ENCODE measurements at places on chromosomes 16 and 17.

DNA sequence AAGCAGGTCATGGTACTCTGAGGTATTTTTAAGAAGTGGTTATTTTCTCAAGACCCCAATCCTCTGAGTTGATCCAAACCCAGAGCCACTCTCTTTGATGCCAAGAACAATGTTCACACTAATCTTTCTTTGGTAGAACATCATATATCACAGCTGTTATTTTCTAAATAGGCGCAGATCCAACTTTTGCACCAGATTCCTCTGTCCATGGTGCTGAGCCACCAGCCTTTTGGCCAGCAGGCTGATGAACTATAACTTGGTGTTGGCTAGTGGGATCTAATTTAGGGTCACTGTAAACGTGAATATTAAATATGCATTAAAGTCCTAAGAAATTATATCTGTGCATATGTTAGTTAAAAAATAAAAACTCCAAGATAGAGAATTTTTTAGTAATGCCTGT is 7.0 kb upstream of the ZKSCAN2 start:
- no peak for DNase-seq

DNA sequence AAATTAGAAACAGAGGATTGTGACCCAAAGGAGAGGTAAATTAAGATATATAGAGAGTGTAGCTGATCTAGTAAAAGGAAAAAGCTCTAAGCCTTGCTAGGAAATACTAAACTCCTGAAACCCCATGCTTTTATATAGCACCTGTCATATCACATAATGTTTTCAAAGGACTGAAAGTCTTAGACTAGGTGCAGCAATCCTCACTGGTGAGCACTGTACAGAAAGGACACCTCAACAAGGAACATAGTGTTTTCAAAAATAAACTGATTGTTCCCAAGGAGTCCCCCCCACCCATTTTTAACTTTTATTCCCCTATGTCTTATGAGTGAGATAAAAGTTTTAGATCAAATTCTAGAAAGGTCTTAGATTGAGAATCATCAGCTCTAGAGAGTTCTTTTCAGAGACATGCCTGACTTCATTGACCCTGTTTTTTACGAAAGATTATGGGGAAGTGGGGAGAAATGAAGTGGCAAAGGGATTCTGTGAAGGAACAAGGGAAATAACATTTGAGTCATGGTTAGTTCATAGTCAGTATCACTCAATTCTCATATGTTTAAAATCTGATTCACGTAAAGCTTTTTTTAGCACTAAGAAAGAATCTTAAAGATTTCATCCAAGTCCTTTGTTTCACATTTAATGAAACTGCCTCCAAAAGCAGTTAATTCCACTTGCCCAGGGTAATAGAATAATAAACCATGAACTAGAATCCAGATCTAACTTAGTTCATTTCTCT is 166.4 kb downstream of the CYB561 start:
- no peak for DNase-seq

GRCh38 chr16:31364421-31364820 is 9.4 kb downstream of the ITGAX start:
- DNase-seq: no peak

DNA sequence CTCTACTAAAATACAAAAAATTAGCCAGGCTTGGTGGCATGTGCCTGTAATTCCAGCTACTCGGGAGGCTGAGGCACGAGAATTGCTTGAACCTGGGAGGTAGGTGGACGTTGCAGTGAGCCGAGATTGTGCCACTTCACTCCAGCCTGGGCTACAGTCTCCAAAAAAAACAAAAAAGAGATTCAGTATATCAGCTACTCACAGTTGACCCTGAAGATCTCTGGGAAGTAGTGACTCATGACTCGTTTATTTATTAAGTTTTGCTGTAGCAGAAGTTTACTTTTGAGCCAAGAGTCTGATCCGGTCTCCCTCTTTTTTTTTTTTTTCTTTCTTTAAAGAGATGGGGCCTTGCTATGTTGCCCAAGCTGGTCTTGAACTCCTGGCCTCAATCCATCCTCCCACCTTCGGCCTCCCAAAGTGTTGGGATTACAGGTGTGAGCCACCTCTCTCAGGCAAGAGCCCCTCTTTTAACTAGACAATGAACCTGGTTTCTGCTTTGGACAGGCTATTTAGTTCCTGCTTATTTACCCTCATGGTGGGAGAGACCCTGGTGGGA is 4.4 kb downstream of the MVP start:
- no peak for DNase-seq

DNA sequence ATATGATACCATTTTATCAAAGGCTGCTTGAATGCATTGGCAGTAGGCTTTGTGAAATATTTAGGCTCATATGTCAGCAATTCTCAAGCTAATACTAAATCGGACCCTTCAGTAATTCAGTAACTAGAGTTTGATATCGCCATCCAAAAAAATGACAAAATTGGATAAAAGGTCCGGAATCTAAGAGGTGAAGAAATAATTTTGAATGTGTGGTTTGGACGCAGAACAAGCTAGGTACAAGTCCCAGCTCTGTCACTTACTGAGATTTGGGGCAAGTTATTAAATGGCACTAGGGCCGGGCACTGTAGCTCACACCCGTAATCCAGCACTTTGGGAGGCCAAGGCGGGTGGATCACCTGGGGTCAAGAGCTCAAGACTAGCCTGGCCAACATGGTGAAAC is 956.5 kb downstream of the CDH11 start:
- DNase-seq: no peak

GRCh38 chr17:4497101-4497824 is 1.4 kb upstream of the SPNS2 start:
- no peak for DNase-seq

GRCh38 chr17:81109957-81110356 is 55.4 kb upstream of the PVALEF start:
- no peak for DNase-seq

DNA sequence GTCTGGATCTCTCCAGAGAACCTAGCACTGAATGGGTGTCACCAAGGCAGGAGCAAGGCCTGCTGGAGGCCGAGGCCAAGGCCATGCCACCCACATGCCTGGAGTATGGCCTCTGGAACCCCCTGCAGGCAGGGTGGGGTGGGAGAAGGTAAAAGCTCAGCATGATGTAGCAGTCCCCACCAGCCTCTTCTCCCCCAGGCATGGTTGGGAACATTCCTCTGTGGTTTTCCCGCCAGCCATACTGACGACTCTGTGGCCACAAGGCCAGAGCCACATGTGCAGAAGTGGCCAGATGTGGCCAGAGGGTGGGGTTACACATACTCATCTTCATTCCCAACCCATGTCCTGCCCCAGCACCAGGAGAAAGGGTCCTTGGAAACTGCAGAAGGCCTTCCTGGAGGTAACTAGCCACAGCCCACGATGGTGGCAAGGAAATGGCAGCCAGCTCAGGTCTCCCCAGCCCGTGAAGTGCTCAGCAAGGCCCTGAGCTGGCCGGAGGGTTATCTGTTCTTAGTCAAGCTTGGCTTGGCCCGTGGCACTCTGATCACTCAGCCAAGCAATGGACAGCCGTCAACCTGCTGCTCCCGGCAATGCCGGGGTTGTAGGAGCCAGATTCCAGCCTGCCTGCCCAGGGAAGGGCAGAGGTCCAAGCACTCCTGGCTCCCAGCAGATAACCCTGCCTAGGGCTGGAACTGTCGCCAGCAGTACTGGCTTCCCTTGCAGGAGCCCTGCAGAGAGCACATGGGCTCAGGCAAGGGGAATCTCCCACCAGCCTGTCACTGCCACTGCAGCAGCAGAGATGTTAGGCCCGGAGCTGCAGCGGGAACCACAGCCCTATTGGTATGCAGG is 26.1 kb downstream of the HDAC5 start:
- DNase-seq: no peak

GRCh38 chr17:7687072-7687907 is at the start of gene TP53:
Gene TP53 (minus strand): TSS chr17:7687490. CDS start chr17:7676594, 10,896 bp downstream.
- peak; percentile 85 for DNase-seq

DNA sequence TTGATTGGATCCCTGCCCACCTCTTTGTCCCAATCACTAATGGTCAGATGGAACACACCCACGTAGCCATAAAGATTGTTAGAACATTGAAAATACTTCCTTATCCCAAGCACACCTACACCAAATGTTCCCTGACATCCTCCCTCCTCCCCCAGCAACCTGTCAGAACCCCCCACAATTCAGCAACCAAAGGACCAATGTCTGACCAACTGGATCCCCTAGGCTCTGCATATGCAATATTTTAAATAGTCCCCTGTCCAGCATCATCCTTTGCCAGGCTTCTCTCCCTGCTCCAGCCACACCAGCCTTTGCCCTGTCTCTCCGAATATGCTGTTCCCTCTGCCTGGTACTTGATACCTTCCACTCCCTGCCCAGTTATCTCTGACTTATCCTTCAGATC is 54.9 kb upstream of the CES5A start:
- no peak for DNase-seq

DNA sequence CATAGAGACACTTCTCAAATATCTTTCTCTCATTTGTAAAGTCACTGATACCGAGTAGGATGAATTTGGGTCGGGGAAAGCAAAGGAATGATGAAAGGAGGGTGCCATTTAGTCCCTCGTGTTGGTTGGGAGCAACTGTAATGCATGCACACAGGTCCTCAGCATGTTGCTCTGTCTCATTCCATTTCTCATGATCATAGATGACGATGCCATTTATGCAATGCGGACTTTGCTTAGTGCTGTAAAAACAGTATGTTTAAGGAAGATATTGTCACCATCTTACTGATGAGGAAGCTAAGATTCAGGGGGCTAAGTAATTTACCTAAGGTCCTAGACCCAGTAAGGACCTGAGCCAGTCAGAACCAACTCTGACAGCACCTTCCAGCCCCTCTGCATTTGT is 100.1 kb downstream of the AATF start:
- no peak for DNase-seq

GRCh38 chr17:72126575-72127486 is 6.0 kb downstream of the SOX9 start:
- no peak for DNase-seq

- no peak for DNase-seq
These were observed 16.0 kb downstream of the SLC5A10 start for GRCh38 chr17:18967916-18968315.

DNA sequence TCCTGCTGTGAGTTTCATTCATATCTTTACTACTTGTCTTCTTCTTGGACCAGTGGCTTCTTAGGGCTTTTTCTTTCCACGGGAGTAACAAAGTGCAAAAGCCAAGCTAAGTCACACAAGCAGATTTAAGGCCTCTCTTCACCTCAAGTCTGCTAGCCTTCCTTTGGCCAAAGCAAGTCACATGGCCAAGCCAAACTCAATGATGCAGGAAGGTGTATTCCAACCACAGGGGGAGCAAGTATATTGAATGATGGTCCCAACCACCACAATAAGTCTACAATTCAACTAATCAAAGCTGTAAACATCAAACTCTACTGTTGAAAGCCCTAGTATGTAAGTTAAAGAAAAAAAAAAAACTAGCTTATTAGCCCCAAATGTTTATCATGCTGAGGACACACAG is 44.5 kb upstream of the CDYL2 start:
- no peak for DNase-seq

DNA sequence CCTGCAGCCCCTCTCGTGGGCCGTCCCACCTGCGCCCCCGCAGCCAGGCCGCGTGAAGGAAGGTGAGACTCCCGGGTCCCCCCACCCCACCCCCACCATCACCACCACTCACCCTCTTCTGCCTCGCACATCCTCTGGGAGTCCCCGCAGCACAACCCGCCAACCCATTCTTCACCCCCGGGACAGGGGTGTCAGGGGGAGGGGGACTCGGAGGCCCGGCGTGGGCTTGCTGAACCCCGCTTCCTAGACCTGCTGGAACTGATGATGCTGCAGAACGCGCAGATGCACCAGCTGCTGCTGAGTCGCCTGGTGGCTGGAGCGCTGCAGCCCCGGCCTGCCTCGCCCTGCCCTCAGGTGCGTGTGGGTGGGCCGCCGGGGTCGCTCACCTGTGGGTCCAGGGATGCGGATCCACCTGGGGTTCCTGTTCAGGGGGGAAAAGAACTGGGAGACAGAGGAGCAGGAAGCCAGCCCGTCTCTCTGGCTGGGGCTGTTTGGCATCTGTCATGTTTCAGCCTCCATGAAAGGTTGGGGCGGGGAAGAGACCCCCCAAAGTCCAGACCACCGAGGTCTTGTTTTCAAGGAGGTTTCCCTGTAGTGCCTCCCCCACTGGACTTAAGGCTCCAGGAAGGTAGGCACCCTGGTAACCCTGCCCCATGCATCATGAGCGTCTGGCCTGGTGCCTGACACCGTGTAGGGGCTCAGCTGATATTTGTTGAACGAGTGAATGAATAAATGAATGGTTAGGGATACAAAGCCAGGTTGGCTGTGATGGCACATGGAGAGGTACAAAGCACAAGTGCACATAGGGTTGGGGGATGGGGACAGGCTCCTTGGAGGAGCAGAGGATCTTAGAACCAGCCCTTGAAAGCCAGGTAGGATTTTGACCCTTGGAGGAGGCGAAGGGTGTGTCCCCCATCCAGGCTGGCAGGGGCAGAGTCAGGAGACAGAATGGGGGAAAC is 849 bp downstream of the PRR29 start:
- DNase-seq: no peak

DNA sequence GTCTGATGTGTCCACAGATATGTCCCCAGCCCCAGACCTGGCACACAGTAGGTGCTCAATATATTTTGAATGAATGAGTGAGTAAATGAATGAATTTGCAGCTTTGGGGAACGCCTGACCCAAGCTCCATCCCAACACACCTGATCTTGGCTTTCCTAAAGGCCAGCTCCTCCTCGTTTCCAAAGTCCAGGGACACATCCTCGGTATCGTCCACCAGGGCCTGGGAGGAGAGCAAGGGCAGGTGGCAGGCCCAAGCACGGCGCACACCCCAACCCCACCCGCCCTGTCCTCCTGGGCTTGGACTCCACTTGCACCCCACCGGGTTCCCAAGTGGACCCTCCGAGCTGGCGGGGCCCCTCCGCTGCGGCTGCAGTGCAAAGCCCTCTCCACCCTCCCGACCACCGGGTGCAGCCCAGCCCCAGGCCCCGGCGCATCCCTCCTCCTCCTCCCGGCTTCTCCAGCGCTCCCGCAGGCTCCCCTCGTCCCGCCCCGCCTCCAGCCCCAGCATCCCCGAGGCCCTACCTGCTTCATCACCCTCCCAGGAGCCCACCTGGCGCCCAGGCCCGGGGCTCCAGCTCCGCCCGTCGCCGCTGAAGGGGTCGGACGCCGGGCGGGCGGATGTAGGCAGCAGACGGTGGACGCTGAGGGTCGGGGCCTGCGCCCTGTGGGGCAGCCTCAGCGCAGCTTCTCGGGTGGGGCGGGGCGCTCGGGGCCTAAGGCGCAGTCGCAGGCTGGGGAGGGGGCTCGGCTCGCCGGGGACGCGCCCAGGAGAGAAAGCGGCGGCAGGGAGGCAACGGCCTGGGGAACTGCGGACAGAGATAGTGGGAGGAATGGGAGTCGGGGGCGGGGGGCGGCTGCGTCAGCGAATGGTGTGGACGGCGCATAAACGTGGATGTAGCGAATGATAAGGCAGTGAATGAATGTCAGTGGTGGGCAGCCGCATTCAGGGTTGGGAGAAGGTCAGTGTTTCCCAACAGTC is at the start of gene TVP23A:
Gene TVP23A (minus strand): TSS at position 832 of the 979 bp plus-strand sequence. CDS start 301 bp downstream, at position 531.
- DNase-seq: no peak

- no peak for DNase-seq
These were observed 155.1 kb upstream of the CCL2 start for GRCh38 chr17:34099859-34100515.

DNA sequence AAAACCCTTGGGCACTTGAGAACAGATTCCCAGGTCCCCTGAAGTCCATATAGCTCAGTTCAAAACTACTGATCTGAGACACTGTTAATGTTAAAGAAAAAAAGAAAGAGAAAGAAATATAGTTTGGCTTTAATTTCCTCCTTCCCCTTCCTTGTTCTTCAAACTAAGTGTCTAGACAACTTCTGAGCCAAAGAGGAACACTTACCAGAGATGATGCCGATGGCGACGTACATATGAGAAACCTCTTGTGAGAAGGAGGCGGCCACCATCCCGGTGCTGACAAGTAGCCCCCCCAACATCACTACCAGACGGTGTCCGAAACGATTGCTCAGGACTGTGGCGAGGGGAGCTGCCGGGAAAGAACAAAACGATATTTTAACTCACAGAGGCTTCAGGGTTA is 17.2 kb downstream of the SLC16A6 start:
- no peak for DNase-seq

All from liver (tissue), 10 donors.